HT1080 (cell line): ENCODE measurements at places on chromosomes 11 and 22.
A peak's percentile ranks its signal among the peaks of the same experiment; 100 is the strongest.

DNA sequence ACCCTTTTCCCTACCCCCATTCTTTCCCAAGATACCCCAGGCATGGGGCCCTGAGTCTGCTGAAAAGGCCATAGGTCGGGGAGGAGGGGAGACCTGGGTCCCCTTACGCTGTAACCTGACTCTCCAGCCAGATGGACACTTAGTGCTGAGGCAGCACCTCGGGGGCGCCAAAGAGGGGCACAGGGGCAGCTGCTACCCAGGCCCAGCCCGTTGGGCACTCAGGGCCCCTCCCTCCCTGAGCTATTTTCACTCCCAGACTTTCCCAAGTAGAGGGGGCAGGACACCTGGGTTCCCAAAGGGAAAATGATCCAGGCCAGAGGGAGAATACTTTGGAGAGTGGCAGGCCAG, 933 bp downstream of the ACTN3 start:
- DNase-seq, result no peak

GRCh38 chr11:121350314-121351082, 57.9 kb downstream of the SC5D start:
- no peak for DNase-seq

DNA sequence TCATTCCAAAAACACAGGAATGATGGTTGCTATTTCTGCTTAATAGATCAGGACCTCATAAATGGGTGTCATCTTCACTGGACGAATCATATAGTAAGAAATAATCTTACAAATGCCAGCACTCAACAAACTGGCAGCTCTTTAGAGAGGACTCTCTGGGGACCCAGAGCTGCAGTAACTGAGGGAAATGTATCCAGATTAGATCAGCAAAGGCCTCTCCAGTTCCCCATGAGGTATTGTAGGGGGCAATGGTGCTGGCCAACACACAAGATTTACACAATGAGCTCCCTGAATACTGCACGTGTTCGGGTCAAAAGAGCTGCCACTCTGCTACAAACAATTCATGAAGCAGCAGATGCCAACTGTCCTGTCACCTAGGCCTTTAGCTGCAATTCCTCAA, 110.2 kb downstream of the RBFOX2 start:
- DNase-seq, result no peak

DNA sequence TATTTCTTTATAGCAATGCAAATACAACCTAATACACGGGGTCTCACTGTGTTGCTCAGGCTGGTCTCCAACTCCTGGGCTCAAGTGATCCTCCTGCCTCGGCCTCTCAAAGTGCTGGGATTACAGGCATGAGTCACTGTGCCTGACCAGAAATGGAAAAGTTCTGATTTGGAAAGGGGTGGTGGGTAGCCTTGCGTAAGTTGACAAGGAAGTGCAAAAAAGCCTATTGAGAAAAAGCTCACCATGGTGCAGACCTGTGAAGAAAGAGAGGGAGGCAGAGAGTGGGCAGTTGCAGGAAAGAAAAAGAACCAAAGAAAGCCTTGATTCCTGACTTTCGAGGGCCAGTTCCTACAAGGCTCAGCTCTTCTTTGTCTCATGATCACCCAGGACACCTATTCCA, 27.1 kb downstream of the AGBL2 start:
- DNase-seq, result no peak

- no peak for DNase-seq
These were observed 69.7 kb downstream of the PRMT3 start for GRCh38 chr11:20457001-20457799.

DNA sequence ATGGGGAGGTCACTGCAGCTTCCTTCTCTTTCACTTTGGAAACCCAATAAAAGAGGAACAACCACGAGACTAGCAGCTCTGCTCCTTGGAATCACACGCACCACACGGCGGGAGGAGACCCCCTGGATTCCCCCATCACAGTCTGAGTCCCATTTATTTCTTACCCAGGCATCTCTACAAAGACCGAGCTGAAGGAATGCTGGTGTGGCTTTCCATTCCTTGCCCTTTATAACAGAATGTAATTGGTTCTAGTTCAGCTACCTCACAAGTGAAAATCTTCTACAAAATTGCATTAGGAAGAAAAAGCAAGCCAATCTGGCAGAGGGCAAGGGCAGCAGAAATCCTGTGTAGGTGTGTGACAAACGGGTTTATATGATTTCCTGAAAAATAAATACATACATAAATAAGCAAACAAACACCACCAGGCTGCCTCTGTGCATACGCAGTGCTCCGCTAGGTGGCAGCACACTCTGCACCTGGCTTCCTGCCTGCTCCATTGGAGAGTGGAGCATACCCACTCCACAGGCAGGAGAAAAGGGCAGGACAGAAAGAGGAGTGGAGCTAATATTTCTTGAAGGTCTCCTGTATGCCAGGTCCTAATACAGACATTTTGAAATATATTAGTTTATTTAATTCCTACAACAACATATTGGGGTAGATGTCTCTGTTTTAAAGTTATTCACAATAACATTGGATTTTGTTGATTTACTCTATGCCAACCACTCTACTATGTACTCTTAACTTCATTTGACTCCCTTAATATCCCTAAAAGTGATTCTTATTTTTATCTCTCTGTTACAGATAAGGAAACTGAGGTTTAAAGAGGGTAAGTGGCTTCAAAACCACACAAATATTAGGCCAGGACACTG, 673.1 kb downstream of the KCNA4 start:
- DNase-seq, result peak; percentile 49

- DNase-seq, result no peak
These were observed 158.2 kb downstream of the BUD13 start for GRCh38 chr11:116614306-116615210.

GRCh38 chr22:39954584-39955055, 5.6 kb upstream of the TMA7B start:
- peak; percentile 74 for DNase-seq

DNA sequence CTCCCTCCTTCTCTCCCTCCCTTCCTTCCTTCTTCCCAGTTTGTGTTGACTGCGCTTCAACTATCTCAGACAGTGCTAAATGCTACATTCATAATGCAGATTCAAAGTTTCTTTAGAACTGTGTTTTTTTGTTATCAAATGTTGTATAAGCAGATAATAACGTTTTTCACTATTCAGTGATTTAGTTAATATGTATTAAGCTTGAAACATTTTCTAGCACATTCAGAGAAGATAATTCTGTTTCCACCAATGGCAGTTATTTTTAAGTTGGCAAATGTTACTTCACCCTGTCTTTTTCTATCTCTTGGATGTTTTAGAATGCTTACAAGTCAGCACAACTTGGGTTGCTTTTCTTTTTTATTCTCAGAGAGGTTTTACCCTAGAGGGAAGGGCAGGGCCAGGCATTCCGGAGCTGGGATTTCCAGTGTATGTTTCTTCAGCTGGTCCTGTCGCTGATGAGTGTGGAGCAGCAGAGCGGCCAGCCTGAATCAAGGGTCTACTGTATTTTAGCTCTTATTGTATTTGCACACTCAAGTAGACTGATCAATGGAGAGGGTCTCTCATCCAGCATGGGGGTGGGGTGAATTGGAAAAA, 162.3 kb upstream of the ARHGAP20 start:
- no peak for DNase-seq

DNA sequence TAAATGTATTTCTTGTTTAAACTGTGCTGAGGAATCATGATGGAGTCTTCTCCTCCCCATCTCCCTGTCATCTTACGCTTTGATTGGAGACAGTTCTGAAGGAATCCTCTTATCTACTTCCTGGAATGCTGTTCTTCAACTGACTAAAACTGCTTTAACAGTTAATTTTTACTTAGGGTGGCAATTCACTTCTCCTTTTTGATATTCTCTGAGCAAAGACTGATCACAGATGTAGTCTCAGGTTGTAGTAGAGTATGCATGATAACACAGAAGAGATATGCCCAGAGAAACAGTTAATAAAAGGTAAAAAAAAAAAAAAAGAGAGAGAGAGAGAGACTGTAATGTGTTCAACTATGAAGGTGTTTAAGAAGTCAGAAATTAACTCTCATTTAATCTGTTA, 1.4 kb upstream of the CASP5 start:
- DNase-seq, result no peak

DNA sequence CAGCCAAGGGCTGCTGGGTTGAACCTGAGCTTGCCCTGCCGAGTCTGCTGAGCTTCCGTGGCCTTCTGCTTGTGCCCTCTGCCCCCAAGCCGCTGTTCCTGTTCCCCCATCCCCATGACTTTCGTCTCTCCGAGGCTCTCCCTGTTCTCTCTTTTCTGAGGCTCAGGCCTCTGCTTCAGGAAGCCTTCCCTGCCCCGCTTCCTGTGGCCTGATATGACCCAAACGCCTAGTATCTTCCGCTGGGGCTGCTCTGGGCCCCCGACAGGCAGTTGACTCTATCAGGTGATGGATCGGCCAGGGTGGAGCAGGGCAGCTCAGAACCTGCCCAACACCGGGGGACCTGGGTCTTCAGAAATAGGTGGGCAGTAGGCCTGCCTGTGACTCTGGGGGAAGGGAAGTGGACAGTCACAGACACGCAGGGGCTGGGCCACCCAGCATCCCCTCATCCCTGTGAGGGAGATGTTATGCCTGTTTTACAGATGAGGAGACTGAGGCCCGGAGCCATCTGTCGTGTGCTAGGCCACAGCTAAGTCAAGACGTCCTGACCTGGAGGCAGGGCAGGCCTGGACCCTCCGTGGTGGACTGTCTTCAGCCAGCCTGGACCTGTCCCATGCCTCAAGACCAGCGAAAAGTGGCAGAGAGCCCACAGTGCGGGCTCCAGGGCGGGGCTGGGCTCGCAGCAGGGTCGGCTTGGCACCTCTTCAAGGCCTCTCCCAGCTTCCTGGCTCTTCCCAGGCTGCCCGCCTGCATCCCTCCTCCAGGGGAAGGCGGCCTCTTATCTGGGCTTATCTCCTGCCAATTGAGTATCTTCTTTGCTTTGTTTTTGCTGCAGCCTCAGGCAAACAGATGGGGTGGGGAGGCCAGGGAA, 16.2 kb downstream of the BAD start:
- DNase-seq, result peak; percentile 60

- peak; percentile 35 for DNase-seq
These were observed 87.6 kb upstream of the FSHB start for GRCh38 chr11:30143098-30143705.

DNA sequence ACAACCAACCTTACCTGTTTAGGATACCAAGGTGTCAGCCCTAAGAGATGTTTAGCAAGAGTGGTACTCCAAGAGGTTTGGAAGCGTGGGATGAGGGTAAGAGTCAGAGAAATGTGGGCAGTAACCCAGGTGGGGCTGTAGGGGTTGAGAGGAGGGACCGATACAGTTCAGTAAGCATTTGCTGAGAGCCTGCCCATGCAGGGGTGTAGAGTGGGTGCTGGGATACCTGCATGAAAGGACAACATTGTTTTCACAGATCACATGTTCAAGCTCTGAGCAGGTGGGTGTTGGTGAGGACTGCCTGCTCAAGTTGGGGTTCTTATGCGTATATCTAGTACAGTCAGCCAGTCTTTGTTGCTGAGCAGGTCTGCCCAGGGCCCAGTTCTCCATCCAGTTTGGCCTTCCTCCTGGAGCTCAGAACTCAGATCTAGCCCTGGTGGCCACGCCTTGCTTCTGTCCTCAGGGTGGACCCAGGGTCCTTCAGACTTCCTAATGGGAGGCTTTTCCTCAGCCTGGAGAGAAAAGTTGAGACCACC, 14.8 kb downstream of the PPFIBP2 start:
- DNase-seq, result no peak

- no peak for DNase-seq
These were observed 7.3 kb upstream of the TAGLN start for GRCh38 chr11:117191680-117192400.

- no peak for DNase-seq
These were observed 584 bp upstream of the GAL start for GRCh38 chr11:68683536-68684384.

DNA sequence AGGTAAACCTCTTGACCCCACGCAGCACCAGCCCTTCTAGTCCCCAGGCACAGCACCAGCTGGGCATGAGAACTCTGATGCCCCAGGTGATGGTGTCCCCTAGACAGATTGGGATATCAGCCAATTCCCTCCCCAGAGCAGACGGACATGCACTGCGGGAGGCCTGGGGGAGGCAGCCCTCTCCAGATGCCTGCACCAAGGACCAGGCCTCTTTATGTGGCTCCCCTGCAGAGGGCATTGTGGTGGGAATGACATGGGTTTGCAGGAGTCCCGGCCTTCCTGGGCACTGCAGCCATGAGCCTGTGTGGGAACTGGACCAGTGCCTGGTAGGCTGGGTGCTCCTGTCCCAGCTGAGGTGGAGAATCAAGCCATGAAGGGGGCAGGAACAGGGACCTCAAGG, 25.9 kb downstream of the PPM1F start:
- DNase-seq, result no peak

DNA sequence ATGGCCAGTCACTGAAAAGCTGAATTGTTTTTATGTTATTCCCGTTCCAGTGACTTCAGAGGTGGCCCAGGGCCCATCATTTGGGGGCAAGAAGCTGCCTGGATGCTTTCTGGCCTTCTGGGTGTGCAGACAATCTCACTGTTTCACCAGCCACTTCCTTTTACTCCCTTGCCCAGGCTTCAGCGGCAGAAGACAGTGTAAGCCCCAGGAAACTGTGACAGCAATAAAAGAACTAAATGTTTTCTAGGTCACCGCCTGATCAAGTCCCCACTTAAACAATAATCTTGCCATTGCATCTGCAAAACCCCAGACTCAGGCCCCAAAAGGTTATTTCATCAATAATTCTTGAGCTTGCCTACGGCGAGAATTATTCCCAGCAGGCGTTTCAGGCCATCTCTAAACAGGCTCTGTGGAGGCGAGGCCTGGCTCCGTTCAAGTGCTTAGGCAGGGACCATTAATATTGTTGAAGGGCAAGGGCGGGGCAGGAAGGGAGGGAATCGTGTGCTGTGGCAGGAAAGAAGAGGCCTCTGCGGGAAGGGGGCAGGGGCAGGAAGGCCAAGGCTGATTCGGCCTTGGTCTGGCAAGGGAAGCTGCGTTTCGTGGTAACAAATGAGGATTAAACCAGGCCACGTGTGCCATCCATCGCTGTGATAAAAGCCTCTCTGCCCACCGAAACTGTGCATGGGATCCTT, 252.3 kb downstream of the KIRREL3 start:
- no peak for DNase-seq
